Suppressor macrophage (primary cell): ENCODE measurements at places on chromosomes 12 and 14.

GRCh38 chr12:108803428-108804105 lies 53.8 kb downstream of the SSH1 start:
- peak; percentile 85 for DNase-seq

GRCh38 chr14:101593411-101594238 lies 32.3 kb downstream of the DIO3 start:
- DNase-seq = peak; percentile 27

- no peak for DNase-seq
These were observed 507.1 kb downstream of the DIO2 start for GRCh38 chr14:79704041-79704807.

GRCh38 chr12:20183563-20183962 lies 184.8 kb upstream of the PDE3A start:
- DNase-seq = no peak

DNA sequence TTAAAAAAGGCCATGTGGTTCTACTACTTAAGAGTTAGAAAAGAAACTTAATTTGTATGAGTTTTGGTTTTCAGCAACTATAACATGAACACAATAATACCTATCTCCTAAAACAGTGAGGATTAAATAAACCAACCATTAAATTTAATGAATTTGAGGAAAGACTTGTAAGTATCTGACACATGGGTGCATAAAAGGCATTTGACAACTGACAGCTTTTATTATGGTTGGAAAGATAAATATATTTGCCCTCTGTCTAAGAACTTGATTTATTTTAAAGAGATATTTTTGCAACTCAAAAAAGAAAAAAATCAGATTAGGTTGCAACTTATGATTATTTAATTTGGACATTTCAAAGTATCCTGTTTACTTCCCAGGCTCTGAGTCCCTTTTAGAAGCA lies 217.9 kb upstream of the EEA1 start:
- DNase-seq = no peak
